ENCODE measurements at places on chromosomes 7 and 10.

GRCh38 chr7:17580141-17580540, 281.7 kb downstream of the AHR start:
- DNase-seq = peak; percentile 87

DNA sequence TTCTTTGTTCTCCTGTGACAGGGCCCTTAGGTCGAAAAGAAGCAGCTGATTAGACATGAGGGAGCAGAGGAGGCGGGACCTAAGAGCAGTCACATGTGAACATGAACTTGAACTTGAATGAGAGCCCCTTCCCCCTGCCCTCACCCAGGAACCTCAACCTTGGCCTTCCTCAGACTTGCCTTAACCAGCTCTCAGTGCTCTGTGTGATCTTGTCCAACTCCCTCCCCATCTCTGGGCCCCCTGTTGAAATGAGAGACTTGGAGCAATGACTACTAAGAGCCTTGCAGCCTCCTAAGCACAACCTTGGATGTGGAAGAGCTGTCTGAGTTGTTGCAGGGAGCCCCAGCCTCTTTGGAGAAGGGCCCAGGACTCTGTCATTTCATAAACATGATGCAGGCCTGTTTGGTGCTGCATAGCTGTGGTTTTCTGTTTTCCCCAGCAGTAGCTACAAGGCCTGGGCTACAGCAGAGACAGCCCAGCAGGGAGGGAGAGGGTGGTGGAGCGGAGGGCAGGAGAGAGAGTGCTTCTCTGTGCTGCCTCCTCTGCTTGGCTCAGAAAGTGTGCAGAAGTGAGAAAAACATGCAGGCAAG, 123.9 kb upstream of the ZMIZ1 start:
- peak; percentile 98 for DNase-seq

- no peak for DNase-seq
These were observed 19.3 kb downstream of the PTEN start for GRCh38 chr10:87882555-87883294.

- DNase-seq = peak; percentile 5
These were observed 79.0 kb downstream of the PRR15 start for GRCh38 chr7:29642494-29643155.

DNA sequence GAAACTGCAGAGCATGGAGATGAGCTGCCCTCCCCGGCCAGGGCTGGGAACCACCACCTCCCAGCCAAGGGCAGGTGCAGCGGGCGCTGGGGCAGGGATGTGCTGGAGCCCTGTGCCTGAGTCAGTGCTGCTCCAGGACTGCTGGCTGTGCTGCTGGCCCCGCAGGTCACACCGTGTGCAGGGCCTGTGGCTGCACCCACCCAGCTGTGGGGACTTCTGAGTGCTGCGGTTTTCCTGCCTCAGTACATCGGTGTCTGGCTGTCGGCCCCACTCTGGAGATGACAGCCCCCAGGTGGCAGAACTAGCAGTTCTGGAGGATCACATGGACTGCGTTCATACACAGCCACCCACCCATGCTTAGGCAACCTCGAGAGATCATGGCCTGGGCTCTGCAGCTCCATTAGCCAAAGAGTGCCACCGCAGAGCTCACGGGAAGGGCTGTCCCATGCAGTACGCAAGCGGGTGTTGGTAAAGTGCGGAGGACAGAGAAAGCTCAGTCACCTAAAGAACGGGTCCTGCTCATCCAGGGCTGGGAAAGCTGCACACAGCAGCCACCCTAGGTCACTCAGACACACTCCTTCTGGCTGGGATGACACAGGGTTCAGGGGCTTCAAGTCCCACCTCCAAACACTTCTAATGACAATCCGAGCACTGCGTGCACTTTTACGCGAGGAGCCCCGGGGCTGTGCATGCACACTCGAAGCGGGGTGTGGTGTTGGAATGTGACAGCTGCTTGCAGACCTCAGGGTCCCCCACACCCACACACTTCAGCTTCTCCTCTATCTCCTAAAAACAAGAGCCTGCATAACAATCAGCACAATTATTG, 198.1 kb upstream of the PPP2R2D start:
- DNase-seq = no peak

DNA sequence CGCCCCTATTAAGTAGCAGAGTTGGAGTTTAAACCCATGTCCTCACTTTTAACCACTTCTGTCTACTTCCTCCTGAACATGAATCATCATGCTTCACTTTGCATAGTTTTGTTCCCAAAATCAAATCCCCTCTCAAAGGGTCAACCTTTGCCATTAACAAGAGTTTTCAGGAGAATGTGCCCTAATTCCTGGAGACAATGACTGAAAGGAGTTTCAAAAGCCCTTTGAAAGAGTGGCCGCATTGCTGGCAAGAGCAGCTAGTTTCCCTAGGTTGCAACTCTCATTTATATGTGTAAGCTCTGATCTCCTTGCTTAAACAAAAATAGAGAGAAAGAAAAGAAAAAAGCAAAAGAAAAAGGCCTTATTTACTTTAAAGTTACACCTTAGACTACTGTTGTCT, 9.2 kb downstream of the LGI1 start:
- DNase-seq = no peak

DNA sequence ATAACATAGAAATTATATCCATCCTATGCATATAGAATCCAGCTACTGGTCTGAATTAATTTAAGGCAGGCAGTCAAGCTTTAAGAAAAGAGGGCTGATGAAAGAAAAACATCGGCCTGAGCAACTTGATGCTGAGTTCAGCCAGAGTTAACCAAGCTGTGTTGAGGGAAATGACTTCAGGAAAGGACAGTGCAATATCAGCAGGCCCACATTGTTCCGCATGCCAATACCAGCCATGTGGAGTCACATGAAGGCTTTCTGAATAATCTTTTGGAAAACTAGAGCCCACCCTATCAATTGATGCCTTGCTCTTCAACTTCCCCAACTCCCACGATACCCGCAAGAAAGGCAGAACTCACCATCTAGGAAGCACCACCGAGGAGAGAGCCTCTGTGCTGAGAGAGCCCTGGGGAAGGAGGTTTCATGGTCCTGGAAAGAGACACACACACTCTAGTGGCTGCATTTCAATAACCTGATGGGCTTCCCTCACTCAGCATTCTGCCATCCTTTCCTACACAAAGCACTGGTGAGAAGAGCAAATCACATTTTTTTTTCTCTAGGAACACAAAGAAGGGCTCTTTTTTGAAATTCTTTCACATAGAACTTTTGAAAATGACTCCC, 125.8 kb upstream of the PTN start:
- DNase-seq = no peak

DNA sequence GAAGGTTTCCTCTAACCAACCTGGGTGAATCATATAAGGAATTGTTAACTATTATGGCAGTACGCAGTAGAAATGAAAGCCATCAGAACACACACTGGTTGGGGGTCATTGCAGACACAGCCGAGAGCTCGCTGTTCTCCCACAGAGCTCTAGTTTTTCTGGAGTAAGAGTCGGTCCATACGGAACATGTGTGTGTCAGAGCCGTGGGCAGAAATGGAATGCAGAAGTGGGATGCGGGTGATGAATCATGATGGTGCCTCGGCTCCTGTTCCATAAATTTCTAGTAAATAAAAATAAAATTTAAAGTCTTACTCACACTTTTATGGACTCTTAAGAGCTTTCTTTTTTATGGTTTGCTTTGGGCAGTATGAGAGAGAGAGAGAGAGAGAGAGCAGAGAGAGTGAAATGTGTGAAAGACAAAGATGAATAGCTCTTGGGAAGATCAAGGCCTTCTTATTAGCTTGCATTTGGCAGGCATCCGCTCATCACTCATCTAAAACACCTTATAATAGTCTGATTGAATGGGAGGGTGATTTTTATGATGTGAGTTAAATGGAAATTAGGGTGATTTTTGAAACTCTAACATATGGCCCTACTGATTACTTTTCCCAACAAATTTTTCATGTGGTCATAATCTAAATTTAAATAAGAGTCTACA, 98.8 kb upstream of the PFKP start:
- DNase-seq = peak; percentile 58

GRCh38 chr7:95527033-95527775, 41.5 kb downstream of the ASB4 start:
- DNase-seq = peak; percentile 55

Data from fibroblast of skin of scalp (primary cell).